ENCODE measurements at places on chromosomes 3 and 15.

DNA sequence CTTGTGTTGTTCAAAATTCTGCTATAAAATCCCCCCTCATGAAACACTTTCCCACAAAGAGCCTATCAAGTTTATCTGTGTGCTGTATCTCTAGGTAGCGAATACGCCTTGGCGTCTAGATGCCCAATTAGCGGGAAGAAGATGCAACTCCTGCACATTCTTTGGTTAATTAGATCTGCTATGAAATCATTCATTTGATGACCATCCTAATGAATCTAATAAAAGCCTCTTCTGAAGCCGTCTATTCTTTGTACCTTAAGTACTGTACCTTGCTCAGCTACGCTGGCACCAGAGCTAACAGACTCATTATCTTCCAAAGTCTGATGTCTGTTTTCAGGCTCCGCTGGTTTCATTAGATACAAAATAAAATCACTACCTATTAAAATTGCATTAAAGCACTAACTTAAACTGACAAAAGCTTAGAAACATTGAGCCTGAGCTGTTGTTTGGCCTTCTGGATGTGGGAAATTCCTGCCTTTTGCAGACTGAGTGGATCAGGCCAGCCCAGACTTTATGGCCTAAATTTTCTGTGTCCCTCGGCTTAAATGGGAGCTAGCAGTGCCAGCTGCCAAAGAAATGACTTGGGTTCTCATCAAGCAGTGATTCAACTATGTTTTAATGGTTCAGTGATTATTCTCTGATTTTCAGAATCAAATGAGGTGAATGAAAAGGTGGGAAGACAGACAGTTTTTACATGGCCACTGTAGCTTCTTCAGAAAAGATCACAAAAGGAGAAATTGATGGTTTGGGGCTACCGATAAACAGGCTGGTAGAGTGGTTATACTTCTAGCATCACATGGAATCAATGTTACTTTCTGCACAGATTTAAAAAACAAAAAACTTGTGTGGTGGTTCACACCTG is 28.4 kb upstream of the CHST2 start:
- no peak for DNase-seq

GRCh38 chr3:16439163-16439847 is 74.2 kb downstream of the RFTN1 start:
- DNase-seq = no peak

DNA sequence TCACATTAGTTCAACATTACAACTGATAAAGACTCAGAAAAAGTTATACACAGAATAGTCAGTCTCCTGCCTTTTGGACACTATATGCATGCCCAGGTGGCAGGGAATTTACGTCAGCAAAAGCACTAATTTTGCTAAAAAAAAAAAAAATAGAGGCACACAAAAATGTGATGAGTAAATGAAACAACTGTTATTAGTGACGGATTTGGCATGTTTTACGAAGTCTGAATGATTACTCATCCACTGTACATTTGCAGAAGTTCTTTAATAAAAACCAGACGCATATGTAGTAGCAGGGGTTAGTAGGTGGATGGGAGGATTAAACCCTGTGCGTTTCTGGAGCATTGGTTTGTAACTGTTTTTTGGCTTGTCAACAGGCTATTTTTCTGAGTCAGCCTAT is 99.0 kb downstream of the MITF start:
- DNase-seq = no peak

DNA sequence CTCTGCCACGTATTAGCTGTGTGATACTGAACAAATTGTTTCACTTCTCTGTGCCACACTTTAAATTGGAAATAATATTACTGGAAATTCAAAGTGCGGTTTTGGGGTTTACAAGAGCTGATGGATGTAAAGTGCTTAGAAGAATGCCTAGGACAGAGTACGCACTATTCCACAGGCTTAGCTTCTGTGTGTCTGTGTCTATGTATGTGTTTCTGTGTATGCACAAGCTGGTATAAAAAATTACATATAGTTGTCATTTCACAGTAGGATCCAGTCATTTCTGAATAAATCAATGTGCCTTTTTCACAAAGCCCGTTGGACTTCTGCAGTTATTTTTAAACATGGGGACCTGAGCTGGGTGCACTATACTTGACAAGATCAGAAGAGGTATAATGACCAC is 370.4 kb downstream of the TUSC7 start:
- DNase-seq = no peak

DNA sequence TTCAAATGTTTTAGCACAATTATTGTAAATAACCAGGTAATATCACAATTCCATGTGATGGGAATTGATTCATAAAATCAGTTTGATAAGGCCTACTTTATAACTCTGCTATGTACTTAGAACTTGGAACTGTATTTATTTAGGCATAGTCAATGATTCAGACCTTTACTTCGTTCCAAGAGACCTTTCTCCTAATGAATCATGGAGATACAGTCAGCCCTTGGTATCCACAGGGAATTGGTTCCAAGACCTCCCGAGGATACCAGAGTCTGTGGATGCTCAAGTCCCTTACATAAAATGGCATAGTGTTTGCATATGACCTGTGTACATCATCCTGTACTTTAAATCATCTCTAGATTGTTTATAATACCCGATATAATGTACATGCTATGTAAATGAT is 60.8 kb upstream of the UMPS start:
- no peak for DNase-seq

- DNase-seq = no peak
These were observed 507 bp upstream of the VHL start for GRCh38 chr3:10140996-10141546.
